ENCODE measurements at places on chromosomes 16 and 17. TPM values are rescaled to one million over a fixed set of nuclear protein-coding genes. Genes with fewer than 3 reads are reported as not detected.

The GPR142 gene
- total RNA-seq, result not detected

The DPEP2 gene
- not detected for total RNA-seq

The PRCD gene
- 0.54 TPM for total RNA-seq

The SSTR5 gene
- 2.8 TPM for total RNA-seq

The MPV17L gene
- 10.4 TPM for total RNA-seq

The GP2 gene
- total RNA-seq, result 5.8 TPM

The KRT9 gene
- total RNA-seq, result not detected

The PLEKHM1 gene
- total RNA-seq, result 28.5 TPM

The NEUROD2 gene
- not detected for total RNA-seq

The EVPLL gene
- total RNA-seq, result not detected

The CPHXL2 gene
- total RNA-seq, result not detected

The KRTAP4-2 gene
- not detected for total RNA-seq

The MYL4 gene
- total RNA-seq, result 0.49 TPM

The SNAI3 gene
- total RNA-seq, result not detected

The TOX3 gene
- 3.4 TPM for total RNA-seq

The CCL16 gene
- total RNA-seq, result not detected

The CDH15 gene
- total RNA-seq, result 0.51 TPM

The NOS2 gene
- 0.08 TPM for total RNA-seq

The TMED6 gene
- 0.36 TPM for total RNA-seq

The MPP2 gene
- total RNA-seq, result 3.5 TPM

The QRICH2 gene
- 0.92 TPM for total RNA-seq

The CDRT15L2 gene
- total RNA-seq, result not detected

The EMP2 gene
- total RNA-seq, result 13.8 TPM

The MTSS2 gene
- 55.7 TPM for total RNA-seq

The ARMC7 gene
- total RNA-seq, result 48.7 TPM

The QPRT gene
- 27.9 TPM for total RNA-seq

The PRSS53 gene
- total RNA-seq, result 3.4 TPM

The SECTM1 gene
- total RNA-seq, result 5.4 TPM

The GRB7 gene
- 2.8 TPM for total RNA-seq

The MNT gene
- total RNA-seq, result 31.8 TPM

The PRR29 gene
- 0.10 TPM for total RNA-seq

The FASN gene
- 956 TPM for total RNA-seq

The MED9 gene
- 11.1 TPM for total RNA-seq

The KRTAP4-3 gene
- not detected for total RNA-seq

The ALDH3A1 gene
- total RNA-seq, result 0.21 TPM

The MYCBPAP gene
- total RNA-seq, result 2.2 TPM

All from Panc1 (cell line).